ENCODE measurements at places on chromosomes 12 and 14.

DNA sequence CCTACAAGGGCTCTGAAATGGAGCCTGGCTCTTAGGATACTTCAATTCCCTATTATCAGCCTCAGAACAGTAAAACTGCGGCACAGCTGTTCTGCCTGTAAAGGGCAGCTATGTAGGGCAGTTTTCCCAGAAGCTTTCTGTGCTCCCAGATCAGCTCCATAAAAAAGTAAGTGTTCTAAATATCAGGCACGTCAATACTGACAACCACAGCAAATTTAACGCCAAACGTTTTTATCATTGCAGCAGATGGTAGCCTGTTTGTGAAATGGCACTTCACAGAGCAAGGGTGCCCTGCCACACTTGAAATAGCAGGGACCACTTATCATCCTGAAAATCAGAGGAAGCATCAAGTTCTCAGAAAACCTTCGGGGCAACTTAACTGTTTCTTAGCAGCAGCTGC lies 54.8 kb upstream of the PTHLH start:
- DNase-seq: no peak

DNA sequence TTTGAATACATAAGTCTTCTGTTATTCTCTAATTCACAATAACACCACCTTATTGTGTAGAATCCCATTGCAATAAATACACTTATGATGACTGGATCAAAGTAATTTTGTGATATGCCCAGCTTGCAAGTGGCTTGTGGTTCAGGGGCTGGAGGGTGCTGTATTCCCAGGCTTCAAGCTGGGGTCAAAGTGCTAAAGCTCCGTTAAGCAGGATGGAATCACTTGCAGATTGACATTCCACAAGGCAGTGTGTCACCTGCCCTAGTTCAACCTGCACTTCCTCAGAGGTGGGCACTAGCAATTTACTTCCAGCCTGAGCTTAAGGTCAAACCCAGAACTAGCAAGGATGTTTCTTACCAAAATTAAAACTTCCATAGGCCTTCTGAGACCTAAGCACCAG lies 166.6 kb downstream of the SSPN start:
- no peak for DNase-seq

- peak; percentile 65 for DNase-seq
These were observed 42.3 kb upstream of the MDM1 start for GRCh38 chr12:68374307-68374982.

- no peak for DNase-seq
These were observed 4.3 kb upstream of the REC8 start for GRCh38 chr14:24167469-24168114.

- DNase-seq: no peak
These were observed 456.5 kb upstream of the LMO3 start for GRCh38 chr12:17062267-17063036.

DNA sequence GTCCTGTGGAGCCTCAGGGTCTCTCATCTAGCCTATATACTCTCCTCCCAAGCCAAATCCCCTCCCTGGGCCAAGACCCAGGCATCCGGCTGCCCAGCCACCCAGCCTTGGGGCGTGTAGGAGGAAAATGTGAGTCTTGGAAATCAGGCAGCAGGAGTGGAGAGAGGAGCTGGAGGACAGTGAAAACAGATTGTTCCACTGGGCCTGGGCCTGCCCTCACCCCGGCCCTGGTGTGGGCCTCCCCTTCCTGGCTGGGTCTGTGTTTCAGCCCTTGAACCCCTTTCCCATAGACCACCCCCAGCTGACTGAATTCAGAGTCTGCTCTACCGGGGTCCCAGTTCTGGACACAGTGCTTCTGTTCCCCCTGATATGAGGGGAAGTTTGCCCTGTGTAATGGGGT lies 6.7 kb downstream of the ITGA5 start:
- DNase-seq: no peak

DNA sequence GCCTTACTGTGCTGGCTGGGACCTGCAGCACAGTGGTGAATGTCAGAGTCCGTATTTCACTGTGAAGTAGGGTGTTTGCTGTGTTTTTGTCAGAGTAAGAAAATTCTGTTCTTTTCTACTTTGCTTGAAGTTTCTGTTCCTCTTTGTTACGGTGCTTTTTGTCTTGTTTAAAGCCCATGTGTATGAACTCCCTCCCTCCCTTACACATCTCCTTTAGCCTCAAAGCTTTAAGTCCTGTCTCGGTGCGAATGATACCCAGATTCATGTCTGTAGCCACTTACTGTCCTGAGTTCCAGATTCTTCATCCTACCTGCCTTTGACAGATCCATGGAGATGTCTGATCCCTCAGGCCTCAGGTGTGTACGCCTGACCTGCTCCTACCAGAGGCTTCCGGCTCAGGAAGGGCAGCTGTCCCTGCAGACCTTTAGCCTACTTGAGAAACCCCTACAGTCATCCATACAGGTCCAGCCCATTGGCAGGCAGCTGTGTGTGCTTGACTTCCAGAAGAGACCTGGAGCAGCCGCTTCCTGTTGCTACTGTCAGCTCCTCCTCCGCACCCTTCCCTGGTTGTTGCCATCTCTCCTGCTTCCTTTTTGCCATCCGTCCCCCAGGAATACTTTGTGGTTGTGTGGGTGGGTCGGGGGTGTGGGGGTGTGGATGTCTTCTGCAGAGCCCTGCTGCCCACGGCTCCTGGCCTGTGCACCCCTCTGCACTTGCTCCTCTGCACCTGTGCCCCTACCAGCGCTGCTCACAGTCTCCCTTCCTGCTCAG lies 72.9 kb downstream of the DDX51 start:
- no peak for DNase-seq

- no peak for DNase-seq
These were observed 386.1 kb downstream of the SEC23A start for GRCh38 chr14:38716926-38717325.
